Smooth muscle cell of the umbilical artery (primary cell): ENCODE measurements at places on chromosomes 1 and 21. TPM values are rescaled to one million over a fixed set of nuclear protein-coding genes. Genes with fewer than 3 reads are reported as not detected.

CDC42 gene
- 291 and 369 TPM in 2 replicates for total RNA-seq

CD48 gene
- not detected in 2 replicates for total RNA-seq

LCE2D gene
- not detected in 2 replicates for total RNA-seq

OR2W3 gene
- total RNA-seq: not detected in 2 replicates

SPRR2B gene
- total RNA-seq: not detected in 2 replicates
